ENCODE measurements at places on chromosomes 3 and 15. TPM values are rescaled to one million over a fixed set of nuclear protein-coding genes. Genes with fewer than 3 reads are reported as not detected.

GRCh38 chr15:68682330-68682729 is 103.5 kb downstream of the CORO2B start:
- DNase-seq: no peak
- H3K4me3 ChIP-seq: no peak overlapping the region
- H3K27ac ChIP-seq: no peak overlapping the region
- no peaks in the 10 kb centered on the region for H3K27me3 ChIP-seq
- no peaks in the 10 kb centered on the region for H3K4me1 ChIP-seq

GRCh38 chr3:13379201-13379830 is 40.8 kb downstream of the NUP210 start:
- no peak overlapping the region for H3K4me3 ChIP-seq
- H3K4me1 ChIP-seq: no peaks in the 10 kb centered on the region
- peaks cover 92% of the 10 kb centered on the region for H3K36me3 ChIP-seq
- H3K27me3 ChIP-seq: no peaks in the 10 kb centered on the region
- H3K27ac ChIP-seq: no peak overlapping the region

The NANOGP8 gene
- not detected for total RNA-seq

The SMCO1 gene
- not detected for total RNA-seq

- H3K4me1 ChIP-seq: no peaks in the 10 kb centered on the region
- H3K27ac ChIP-seq: no peak overlapping the region
Observed at GRCh38 chr15:98311566-98312188, 336.7 kb upstream of the IGF1R start.

GRCh38 chr3:69164296-69164695 is 41.9 kb upstream of the LMOD3 start:
- H3K27me3 ChIP-seq: no peaks in the 10 kb centered on the region
- no peak overlapping the region for H3K27ac ChIP-seq
- no peak overlapping the region for H3K4me3 ChIP-seq
- no peaks in the 10 kb centered on the region for H3K4me1 ChIP-seq
- DNase-seq: no peak
- no peaks in the 10 kb centered on the region for H3K36me3 ChIP-seq

The RHCG gene
- total RNA-seq: 0.85 TPM

The TRPM7 gene
- 31.9 TPM for total RNA-seq

The NR2E3 gene
- 0.05 TPM for total RNA-seq

The TNNC1 gene
- 5.5 TPM for total RNA-seq

DNA sequence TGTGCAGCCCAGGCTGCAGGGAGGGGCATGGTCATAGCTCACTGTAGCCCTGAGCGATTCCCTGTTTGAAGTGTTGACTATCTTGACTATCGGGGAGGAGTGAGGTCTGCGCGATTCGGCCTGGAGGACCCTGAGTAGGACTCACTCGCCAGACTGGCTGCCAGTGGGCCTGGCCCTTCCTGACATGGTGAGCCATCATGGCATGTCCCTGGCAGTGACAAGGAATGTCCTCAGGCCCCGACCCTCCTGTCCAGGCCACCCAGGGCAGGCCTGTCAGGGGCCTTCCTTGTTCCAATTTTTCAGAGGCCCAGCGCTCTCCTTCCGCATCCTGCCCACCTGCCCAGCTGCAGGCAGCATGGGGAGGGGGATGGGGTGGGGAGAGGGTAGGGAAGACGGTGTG is 5.2 kb upstream of the OCA2 start:
- no peak for DNase-seq
- H3K27me3 ChIP-seq: peaks cover 72% of the 10 kb centered on the region
- H3K4me3 ChIP-seq: no peak overlapping the region
- no peaks in the 10 kb centered on the region for H3K36me3 ChIP-seq
- H3K4me1 ChIP-seq: peaks cover 16% of the 10 kb centered on the region

The SI gene
- total RNA-seq: 0.05 TPM

The PLD1 gene
- 6.4 TPM for total RNA-seq

- no peaks in the 10 kb centered on the region for H3K36me3 ChIP-seq
- no peak overlapping the region for H3K4me3 ChIP-seq
- DNase-seq: no peak
- no peaks in the 10 kb centered on the region for H3K27me3 ChIP-seq
- H3K4me1 ChIP-seq: no peaks in the 10 kb centered on the region
Observed at GRCh38 chr3:27138005-27138404, 231.2 kb downstream of the NEK10 start.

All from thymus (tissue), 14 donors.